ENCODE measurements at places on chromosomes 5 and 9.

DNA sequence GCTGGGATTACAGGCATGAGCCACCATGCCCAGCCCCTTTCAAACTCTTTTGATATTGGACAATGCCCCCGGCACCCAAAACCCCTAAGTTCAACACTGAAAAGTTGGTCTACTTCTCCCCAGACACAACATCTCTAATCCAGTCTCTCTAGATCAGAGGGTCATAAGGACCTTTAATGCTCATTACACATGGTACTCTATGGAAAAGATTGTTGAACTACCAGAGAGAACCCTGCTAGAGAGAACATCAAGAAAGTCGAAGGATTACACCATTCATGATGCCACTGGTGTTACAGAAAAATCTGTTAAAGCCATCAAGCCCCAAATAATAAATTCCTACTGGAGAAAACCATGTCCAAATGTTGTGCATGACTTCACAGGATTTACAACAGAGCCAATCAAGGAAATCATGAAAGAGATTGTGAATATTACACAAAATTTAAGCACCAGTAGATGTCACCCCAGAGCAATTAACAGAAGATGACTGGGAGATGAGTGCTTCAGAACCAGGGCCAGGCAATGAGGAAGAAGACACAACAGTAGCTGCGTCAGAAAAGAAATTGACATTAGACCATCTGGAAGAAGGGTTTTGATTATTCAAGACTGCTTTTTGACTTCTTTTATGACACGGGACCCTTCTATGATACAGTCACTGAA, 28.3 kb upstream of the NIPAL4 start:
- DNase-seq, result no peak

GRCh38 chr5:9128136-9128535, 417.7 kb downstream of the SEMA5A start:
- DNase-seq, result no peak

GRCh38 chr5:136028782-136029742, at the start of gene TGFBI:
TSS of gene TGFBI (plus strand) at chr5:136028988. CDS start at chr5:136029056, 68 bp downstream.
- DNase-seq, result no peak

GRCh38 chr9:100346836-100347235, 5.9 kb downstream of the TEX10 start:
- DNase-seq, result no peak

DNA sequence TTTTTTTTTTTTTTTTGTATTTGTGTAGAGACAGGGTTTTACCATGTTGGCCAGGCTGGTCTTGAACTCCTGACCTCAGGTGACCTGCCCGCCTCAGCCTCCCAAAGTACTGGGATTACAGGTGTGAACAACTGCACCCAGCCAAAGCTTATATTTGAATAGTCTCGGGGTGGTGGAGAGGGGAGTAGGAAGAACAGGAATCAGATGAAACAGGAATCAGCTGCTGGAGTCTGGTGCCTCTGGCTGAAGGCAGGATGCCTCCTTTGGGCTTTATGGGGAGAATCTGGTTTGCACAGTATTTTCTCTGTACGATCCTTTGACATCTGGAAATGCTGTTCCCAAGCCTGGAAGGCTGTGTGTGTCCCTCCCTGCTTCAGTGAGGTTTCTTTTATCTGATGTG, 10.9 kb downstream of the C5orf52 start:
- DNase-seq, result no peak

- no peak for DNase-seq
Observed at GRCh38 chr9:95032580-95033341, 284.7 kb downstream of the FANCC start.

DNA sequence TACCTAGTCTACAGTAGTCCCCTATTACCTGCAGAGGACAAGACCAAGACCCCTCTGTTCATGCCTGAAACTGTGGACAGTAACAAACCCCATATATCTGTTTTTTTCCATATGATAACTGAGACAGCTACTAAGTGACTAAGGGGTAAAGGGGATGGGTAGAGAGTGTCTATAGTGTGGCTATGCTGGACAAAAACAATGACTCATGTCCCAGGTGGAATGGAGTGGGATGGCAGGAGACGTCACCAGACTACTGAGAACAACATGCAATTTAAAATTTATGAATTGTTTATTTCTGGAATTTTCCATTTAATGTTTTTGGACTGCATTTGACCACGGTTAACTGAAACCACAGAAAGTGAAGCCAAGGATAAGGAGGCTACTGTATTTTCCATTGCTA, 171.8 kb downstream of the AGTPBP1 start:
- no peak for DNase-seq

GRCh38 chr9:8477450-8477849, 677.9 kb upstream of the DMAC1 start:
- DNase-seq, result no peak

Measured in SHP77 treated with DMSO at 0.1 percent for 48 hours (cell line).